ENCODE measurements at places on chromosomes 4 and X. TPM values are rescaled to one million over a fixed set of nuclear protein-coding genes. Genes with fewer than 3 reads are reported as not detected.

GRCh38 chrX:48791063-48791820, 4.9 kb downstream of the GATA1 start:
- DNase-seq = no peak

GRCh38 chrX:16316331-16316730, 149.1 kb downstream of the MAGEB17 start:
- DNase-seq = no peak

The TGIF2LX gene
- total RNA-seq = not detected

The ERCC6L gene
- total RNA-seq = 5.6 TPM

- DNase-seq = peak; percentile 60
Measured at GRCh38 chr4:177302371-177303100, 7.1 kb upstream of the NEIL3 start.

DNA sequence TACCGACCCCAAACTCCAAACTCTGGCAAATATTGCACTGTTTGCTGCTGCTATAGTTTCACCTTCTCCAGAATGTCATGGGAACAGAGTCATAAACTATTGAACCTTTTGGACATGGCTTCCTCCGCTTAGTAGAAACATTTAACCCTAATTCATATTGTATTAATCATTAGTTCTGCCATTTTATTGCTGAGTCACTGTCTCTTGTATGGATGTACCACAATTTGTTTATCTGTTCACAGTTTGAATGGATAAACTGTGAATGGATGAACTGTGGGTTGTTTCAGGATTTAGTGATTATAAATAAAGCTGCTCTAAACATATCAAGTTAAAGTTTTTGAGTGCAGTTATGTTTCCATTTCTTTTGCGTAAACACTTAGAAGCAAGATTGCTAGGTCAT, 10.1 kb downstream of the ANXA10 start:
- DNase-seq = no peak

Data from fibroblast of villous mesenchyme (primary cell).